Lung (tissue), 17 donors: ENCODE measurements at places on chromosomes 11 and 22. TPM values are rescaled to one million over a fixed set of nuclear protein-coding genes. Genes with fewer than 3 reads are reported as not detected.

WBP2NL gene
- polyA plus RNA-seq, result 0.67 TPM

LRRC4C gene
- 0.33 TPM for polyA plus RNA-seq

TMEM132A gene
- 6.7 TPM for polyA plus RNA-seq

FLRT1 gene
- 0.06 TPM for polyA plus RNA-seq
